Thymus (tissue), 14 donors: ENCODE measurements at places on chromosomes 13 and 19. TPM values are rescaled to one million over a fixed set of nuclear protein-coding genes. Genes with fewer than 3 reads are reported as not detected.

The MAG gene
- 0.09 TPM for total RNA-seq

The CXCL17 gene
- 0.14 TPM for total RNA-seq

The CEACAM8 gene
- 1.7 TPM for total RNA-seq

The DPF1 gene
- total RNA-seq: 0.24 TPM

The OR7D2 gene
- under 0.01 TPM for total RNA-seq

The CRX gene
- total RNA-seq: under 0.01 TPM

DNA sequence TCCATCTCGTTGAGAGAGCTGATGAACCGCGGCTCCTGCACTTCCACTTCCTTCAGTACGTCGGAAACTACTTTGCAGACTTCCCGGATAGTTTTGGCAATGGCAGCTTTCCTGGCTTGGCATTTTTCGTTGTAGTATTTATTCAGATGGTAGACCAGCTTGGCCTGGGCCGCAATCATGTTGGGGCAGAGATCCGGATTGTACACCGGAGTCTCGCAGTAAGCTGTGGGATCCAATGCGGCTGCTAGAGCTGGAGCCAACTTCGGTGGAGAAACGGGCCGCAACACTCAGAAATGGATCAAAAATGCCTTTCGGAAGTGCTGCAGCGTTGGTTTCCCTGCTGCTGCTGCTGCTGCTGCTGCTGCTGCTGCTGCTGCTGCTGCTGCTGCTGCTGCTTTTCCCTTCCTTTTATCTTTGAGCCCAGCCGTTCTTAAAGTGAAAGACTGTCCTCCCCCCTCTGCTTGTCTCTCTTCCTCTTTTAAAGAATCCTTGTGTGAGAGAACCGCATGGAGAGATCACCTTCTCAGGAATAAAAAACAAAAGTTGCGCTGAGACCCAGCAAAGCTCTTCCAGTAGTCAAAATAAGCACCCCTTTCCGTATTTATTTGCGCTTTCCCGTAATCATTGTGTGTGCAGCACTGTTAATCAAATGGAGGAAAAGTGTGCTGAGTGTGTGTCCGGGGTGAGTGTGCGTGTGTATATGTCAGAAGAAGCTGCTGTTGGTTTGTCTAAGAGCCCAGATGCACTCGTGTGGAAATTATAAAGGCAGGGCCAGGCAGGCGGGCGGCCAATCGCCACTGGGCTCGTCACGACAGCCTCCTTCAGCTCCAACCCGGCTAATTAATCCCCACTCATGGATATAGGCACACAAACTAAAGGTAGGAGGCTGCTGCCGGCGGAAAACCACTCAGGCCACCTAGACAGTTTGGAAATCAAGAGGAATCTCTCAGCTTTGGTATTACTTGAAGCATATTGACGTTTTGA is at the start of gene MAB21L1:
TSS of gene MAB21L1 (minus strand) at position 730 of the 984 bp plus-strand sequence. CDS start at position 179, 551 bp downstream.
- DNase-seq: no peak

DNA sequence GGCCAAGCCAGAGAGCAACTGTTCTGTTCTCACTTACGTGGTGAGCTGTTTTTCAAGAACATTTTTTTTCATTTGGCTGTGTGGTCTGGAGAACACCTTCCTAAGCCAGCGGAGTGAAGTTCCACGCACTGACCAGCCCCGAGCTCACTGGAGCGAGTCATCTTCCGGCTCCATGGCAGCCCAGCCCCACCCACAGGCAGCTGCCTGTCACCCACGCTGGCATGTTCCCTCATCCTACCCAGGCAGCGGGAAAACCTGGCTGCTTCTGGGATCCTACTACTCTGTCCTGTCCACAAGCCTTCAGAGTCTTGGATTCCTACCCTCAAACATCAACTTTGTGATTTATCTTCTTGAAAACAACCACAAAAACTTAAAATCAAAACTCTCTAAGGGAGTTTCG is 76.2 kb downstream of the GGACT start:
- no peak for DNase-seq

GRCh38 chr19:42313096-42313839 is at the start of gene TMEM145:
Gene TMEM145 (plus strand): TSS chr19:42313309. CDS start chr19:42313377, 68 bp downstream.
- peak; percentile 33 for DNase-seq
